GF-D8 (cell line): ENCODE measurements at places on chromosomes 13 and 19.

- DNase-seq = no peak
Measured at GRCh38 chr13:98478189-98479129, 98.4 kb downstream of the STK24 start.

- DNase-seq = no peak
Measured at GRCh38 chr13:113557013-113557412, 27.5 kb upstream of the TFDP1 start.

DNA sequence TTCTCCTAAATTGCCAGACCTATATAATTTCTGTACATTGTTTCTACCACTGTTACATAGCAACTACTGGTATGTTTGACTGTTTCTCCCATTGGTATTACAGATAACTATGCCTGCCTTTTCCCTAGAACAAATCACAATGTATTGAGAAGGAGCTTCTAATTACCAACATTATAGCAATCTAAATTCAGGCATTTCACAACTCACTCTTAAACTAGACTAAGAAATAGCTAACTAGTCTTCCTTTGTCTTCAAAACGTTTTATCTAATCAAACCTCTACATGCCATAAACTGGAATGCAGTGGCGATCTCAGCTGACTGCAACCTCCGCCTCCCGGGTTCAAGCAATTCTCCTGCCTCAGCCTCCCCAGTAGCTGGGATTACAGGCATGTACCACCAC, 18.2 kb downstream of the RBM26 start:
- no peak for DNase-seq

DNA sequence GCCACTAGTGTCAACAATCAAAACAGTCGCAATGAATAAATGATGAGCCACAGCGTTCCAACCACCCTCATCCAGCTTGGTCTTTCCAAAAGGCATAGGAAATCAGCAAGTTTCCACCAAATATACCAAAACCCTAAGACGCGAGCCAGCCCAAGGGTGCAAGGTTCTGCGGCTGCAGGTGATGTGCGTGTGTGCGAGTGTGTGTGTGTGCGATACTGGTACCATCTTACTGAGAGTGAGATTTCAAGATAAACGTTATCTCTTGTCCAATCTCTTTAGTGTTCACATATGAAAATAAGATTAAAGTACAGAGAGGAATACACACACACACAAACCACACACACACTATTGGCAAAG, 895 bp upstream of the TRPC4 start:
- no peak for DNase-seq

DNA sequence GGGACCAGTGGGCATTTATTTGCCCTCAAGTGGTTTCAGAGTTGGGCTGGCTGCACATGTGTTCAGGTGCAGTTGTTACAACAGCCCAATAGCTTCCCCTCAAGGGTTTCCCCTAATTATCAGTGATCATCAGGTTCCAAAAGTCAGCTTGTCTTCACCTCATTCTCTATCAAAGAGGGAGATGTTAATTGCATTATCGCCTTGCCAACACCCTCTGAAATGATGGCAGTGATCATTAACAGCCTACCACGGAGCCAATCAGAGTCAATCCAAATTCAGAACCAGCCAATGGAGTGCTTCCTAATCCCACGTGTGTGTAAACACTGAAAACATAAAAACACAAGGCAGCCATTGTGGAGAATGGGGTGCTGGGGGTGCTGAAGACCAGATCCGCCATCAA, 248.4 kb upstream of the ZNF507 start:
- DNase-seq = no peak

DNA sequence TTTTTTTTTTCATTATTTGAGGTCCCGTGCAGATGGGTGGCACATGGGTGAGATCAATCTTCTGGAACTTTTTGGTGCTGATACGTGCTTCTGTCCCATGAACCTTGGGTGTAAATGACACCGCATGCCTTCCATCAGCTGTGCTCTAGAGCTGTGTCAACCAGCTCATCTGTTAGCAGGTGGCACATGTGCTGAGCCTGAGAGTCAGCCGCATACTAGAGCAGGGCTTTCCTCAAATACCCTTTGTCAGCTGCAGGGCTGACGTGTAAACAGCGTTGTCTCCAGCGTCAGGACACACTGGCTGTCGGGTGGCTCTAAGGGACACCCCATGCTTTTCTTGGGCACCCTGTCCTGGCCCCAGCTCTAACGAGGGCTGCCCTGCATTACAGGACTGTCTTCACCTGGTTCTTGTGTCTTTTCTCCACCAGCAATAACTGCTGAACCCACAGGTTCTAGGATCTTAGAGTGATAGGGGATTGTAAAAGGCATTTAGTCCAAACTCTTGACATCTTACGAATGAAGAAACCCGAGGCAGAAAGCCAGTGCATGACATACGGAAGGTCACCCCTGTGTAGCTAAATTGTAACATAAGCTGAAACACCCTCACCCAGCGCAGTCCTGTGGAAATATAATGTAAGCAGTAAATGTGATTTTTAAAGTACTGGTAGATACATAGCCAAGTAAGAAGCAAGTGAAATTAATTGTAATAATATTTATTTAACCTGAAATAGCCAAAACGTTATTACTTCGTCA, 119.5 kb downstream of the LRCH1 start:
- DNase-seq = no peak

DNA sequence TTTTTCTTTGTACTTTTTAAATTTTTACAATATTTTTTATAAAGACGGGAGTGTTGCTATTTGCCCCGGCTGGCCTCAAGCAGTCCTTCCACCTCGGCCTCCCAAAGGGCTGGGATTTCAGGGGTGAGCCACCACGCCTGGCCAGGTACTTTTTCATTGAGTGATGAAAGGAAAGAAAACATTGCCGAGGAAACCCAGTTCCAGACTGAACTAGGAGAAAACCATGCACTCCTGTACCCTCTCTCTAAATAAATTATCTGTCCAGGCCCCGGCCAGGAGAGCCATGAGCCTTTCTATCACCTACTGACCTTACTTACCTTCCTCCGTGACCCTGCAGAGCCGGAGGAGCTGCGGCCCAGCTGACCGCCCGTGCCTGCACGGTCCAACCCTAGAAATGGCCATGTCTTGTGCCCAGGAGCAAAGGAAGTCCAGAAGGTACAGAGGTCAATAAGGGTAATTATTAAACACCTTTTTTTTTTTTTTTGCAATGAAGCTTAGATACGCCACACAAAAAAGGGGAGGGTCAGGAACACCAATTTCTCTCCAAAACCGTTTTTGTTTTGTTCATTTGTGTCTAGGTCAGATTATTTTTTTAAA, at the start of gene SLC7A9:
Gene SLC7A9 (minus strand): TSS at position 399 of the 597 bp plus-strand sequence. CDS start 1,233 bp downstream, outside the sequence.
- DNase-seq = no peak

GRCh38 chr13:114339857-114340534, 25.7 kb downstream of the CHAMP1 start:
- peak; percentile 70 for DNase-seq

DNA sequence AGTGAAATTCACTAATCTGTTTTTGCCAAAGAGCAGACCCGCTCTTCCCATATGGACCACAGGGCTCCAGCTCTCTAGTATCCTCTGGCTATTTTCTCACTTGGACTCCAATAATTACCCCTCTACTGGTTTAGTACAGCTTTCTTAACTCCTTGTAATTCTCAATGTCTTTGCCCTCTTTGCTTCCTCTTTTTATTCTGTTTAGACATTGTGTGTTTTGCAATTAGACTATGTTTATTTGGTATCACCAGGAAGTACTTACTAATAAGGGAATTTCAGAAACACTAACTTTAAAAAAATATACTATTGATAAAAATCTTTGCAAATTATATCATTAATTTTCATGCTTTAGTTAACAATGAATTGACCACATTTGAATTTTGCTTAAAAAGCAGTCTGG, 111.6 kb upstream of the OBI1 start:
- no peak for DNase-seq

DNA sequence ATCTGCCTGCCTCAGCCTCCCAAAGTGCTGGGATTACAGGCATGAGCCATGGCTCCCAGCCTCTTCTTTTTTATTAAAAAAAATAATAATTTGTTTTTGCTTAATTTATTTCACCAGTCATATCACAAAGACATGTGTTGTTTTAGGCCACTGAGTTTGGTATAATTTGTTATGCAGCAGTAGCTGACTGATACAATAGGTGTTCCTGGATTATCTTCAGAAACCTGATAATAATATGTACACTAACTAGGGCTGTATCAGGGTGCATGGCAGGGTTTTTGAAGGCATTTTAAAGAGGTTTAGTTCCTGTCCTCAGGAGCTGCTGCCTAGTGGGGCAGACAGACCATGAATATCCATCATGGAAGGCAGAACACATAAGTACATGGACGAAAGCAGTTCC, 9.5 kb upstream of the CSNK1G2 start:
- no peak for DNase-seq

DNA sequence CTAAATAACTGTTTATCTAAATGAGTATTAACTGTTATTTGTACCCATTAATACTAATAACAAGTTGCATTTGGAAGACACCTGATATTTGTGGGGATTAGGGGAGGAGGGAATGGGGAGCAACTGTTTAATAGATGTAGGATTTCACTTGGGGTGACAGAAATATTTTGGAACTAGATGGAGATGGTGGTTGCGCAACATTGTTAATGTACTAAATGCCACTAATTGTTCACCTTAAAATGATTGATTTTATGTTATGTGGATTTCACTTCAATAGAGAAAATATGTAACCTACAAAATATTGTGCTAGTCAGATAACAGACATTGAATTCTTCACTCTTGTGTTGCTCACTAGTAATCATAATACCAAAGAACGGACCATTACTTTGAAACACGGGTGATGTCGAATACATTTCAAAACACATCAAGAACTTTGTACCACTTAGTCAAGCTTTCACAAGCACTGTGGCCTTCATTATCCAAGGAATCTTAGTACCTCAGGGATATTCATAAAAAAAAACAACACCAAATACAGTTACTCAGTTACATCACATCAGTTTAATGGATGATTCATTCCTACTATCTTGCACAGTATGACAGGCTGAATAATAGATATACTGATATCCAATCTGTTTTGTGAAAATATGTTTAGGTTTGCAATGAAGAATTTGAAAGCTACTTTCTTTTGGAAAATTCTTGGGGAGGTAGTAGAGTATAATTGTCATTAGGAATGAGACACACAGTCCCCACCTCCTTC, 721.8 kb downstream of the PCDH9 start:
- no peak for DNase-seq

GRCh38 chr13:77528414-77528813, 7.1 kb upstream of the SCEL start:
- DNase-seq = no peak
